Activated CD4-positive, alpha-beta T cell treated with anti-CD3 and anti-CD28 coated beads for 4 hours (primary cell): ENCODE measurements at places on chromosomes 4 and X.

GRCh38 chr4:138205531-138206233 is 36.5 kb downstream of the SLC7A11 start:
- no peak for DNase-seq

DNA sequence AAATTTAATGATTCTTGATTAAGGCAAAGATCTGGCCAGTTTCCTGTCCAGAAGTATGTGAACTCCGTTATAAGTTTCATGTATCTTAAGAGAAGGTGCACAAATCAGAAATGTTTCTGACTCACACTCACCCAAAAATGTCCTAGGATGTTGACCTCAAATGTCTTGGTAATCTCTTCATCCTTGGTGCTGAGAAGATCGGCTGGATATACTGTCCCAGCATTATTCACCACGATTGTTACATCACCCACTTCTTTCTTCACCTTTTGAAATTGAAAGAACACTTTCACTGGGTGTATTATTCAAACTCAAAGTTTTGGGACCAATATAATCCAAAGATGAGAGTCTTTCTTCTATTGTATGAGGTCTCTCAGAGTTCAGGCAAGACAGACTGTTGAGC is 5.7 kb downstream of the HSD17B13 start:
- no peak for DNase-seq

- DNase-seq = no peak
Observed at GRCh38 chrX:6810776-6811175, 275.9 kb upstream of the VCX3A start.

DNA sequence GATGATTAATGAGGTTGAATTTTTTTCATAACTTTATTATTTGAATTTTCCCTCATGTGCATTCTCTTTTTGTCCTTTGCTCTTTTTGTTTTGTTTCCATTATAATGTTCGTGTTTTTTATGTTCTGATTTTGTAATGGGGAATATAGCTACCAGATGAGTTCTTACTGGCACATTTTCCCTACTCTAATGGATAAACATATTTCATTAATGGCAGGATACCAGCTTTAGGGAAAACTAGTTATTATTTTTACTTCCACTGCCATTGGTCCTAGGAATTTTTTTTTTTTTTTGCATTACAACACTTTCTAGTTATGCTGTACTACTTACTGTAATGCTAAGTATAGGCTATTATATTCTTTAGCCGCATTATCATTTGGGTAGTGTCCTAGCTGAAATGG is 286.3 kb downstream of the SPRY1 start:
- no peak for DNase-seq

GRCh38 chrX:112819008-112819640 is 21.5 kb downstream of the AMOT start:
- DNase-seq = no peak

- DNase-seq = no peak
Observed at GRCh38 chrX:54534271-54534670, 4.3 kb downstream of the GNL3L start.

- DNase-seq = no peak
Observed at GRCh38 chr4:152451496-152451895, 84.4 kb downstream of the FBXW7 start.

DNA sequence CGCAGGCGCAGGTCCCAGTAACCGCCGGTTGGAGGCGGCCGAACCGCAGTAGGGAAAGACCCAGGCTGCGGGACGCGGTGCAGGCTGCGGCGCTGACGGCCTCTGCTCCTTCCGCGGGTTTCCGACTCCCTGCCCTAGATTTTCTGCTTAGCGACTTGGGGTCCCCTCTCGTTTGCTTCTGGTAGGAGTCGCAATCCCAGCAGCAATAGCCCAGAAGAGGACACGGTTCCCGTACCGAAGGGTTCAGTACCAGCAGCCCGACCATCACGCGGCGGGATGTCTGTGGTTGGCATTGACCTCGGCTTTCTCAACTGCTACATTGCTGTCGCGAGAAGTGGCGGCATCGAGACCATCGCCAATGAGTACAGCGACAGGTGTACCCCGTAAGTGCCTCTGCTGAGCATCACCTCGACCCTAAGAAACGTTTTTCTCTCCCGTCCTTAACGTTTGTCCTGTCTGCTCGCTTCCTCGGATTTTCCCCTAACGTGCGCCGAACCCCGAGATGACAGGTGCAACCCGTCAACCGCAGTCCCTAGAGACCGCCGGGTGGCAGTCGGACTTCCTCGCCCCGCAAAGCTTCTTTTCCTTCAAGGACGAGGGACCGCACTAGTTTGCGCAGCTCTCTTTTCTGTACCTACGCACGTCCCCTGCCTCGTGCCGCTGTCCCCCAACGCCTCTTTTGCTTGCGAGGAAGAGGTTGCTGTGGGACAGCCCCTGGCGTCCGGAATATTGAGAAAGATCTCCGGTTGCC is at the start of gene HSPA4L:
HSPA4L (plus strand) TSS at position 48 of the 751 bp plus-strand sequence; CDS start at position 277, 229 bp downstream.
- DNase-seq = peak; percentile 12

DNA sequence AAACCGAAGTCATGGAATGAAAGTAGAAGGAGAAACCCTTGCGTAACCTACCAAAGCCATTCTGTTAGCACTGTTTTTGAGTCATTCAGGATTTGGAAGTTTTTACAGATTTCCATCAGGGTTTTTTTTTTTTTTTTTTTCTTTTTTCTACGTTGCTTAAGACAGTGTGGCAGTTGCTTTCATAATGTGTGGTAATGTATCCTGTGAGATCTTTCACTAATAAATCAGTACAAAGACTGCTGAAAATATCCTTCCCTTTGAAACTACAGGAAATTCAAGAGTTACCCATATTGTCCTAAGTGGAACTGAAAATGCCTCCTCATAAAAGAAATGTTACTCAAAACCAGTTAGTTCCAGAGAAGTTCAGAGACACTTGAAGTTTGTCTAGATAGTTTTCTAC is 137.8 kb downstream of the RAPGEF2 start:
- DNase-seq = no peak

GRCh38 chr4:47829438-47829837 is 8.4 kb downstream of the CORIN start:
- DNase-seq = no peak

GRCh38 chrX:93868289-93868965 is 194.4 kb downstream of the FAM133A start:
- DNase-seq = no peak

GRCh38 chrX:66760651-66761050 is 121.8 kb upstream of the EDA2R start:
- no peak for DNase-seq

DNA sequence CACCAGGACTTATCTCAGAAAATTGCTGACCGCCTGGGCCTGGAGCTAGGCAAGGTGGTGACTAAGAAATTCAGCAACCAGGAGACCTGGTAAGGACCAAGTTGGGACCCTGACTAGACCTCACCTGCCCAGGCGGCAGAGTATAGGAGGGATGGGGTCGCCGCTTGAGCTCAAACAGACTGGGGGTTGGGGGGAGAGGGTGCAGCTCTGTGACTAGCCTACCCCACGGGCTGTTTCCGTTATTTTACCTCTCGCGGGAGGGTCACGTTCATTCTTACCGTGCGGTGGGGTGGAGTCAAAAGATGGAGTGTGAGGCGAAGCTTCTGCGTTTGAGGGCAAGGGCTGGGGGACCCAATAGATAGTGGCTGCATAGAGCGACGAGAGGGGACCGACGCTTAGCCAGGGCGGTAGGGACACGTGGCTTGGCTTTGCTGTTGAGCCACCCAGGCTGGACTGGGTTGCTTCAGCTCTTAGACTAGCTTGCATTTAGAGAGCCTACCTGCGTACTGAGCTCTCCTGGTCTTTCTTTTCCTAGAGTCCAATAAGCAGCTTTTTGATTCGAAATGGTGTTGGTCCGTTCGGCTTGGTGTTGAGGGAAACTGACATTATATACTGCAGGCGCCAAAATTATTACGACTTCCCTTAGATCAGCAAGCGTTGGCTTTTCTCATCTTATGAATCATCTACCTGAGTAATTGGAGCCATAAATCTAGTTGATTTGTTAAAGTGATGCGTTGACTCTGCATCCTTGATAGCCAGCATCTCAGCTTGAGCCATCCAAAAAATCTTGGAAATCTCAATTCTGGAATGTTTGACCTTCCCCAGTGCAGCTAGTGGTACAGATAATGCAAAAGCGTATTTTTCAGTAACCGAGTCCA is 591 bp downstream of the PRPS1 start:
- peak; percentile 30 for DNase-seq

- DNase-seq = no peak
Observed at GRCh38 chrX:124240422-124240821, 92.0 kb upstream of the TEX13D start.

DNA sequence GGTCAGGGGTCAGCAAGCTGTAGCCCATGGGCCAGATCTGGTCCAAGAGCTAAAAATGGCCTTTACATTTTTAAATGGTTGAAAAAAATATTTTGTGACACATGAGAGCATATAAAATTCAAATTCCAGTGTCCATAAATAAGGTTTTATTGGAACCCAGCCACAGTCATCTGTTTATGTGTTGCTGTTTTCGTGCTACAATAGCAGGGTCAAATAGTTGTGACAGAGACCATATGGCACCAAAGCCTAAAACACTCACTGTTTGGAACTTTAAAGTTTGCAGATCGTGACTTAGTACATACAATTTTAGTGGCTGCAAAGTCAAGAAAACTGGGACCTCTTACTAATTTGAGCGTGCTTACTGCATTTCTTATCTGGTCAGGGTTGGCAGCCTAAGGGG is 29.2 kb downstream of the LAMP2 start:
- no peak for DNase-seq
